Mammary epithelial cell (primary cell): ENCODE measurements at places on chromosomes 2 and 18. TPM values are rescaled to one million over a fixed set of nuclear protein-coding genes. Genes with fewer than 3 reads are reported as not detected.

Gene MC4R
- not detected for total RNA-seq

Gene HRH4
- not detected in 2 replicates for total RNA-seq

Gene ANKRD29
- total RNA-seq, result 7.5 and 12.6 TPM in 2 replicates

Gene EPB41L3
- total RNA-seq, result not detected in 2 replicates

Gene TEKT4
- total RNA-seq, result 0.26 TPM in 1 of 2 replicates, not detected in the other

Gene NCKAP5
- 9.3 TPM for total RNA-seq

Gene SIX2
- not detected in 2 replicates for total RNA-seq

Gene SP140
- not detected for total RNA-seq

DNA sequence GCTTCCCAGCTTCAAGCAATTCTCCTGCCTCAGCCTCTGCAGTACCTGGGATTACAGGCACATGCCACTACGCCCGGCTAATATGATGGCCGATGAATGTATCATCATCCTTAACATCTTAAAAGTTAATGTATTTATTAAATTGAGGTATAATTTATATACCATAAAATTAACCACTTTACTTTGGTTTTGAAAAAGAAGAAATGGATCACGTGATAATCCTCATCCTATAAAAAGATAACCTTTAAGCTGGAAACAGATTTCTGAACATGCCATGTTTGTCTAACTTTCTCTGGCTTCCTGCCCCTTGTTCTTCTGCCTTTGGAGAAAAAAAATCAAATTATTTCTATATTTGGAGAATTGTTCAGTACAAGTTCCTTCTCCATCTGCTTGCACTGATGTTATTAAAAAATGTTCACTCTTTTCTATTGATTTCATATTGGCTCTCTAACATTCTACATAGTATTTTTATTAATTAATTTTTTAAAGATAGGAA lies 57.0 kb upstream of the ACTR3 start:
- DNase-seq, result no peak

DNA sequence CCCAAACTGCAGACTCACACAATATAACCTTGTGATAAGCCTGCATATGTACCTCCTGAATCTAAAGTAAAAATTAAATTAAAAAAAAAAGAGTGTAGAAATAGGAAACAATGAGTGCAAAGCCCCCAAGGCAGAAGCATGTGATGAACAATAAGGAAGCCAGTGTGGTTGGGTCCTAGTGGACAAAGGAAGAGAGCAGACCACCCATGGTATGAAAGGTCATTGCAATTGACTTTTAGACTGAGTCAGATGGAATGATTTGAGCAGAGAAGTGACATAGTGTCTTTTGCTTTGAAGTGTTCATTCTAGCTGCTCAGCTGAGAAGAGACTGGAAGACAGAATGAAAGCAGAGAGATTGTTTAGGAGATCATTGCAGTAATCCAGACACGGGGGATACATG lies 417.1 kb downstream of the RAD51AP2 start:
- no peak for DNase-seq

DNA sequence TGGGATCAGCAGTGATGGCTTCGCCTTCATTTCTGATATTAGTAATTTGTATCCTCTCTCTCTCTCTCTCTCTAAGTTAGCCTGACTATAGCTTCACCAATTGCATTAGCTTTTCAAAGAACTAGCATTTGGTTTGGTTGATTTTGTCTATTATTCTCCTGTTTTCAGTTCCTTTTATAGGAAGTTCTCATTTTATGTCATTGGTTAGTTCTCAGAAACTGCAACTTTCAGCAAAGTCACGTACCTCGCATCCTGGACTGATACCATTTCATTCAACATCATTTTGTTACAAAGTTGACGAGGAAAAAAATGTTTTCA lies 450.8 kb downstream of the EIPR1 start:
- no peak for DNase-seq

- DNase-seq, result peak; percentile 89
These were observed 29.4 kb downstream of the KATNAL2 start for GRCh38 chr18:46946656-46947282.

- DNase-seq, result no peak
These were observed 48.5 kb downstream of the FAM168B start for GRCh38 chr2:131044757-131045150.

DNA sequence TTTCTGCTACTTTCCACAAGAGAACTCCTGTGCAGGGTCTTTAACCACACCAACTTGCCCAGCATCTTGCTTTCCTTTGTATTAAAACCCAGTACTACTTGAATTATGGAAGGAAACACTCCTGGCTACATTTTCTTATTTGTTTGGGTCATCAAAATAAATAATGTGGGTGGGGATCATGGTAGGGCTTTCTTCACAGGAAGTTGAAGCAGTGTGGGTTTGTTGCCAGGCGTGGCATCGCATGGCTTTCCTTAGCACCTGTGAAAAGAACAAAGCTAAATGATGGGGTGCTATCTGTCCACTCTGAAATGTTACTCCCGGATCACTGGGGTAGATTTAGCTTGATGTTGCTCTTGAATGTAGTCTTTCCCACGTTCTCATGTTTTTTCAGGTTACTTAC lies 18.7 kb downstream of the ARHGAP25 start:
- no peak for DNase-seq

DNA sequence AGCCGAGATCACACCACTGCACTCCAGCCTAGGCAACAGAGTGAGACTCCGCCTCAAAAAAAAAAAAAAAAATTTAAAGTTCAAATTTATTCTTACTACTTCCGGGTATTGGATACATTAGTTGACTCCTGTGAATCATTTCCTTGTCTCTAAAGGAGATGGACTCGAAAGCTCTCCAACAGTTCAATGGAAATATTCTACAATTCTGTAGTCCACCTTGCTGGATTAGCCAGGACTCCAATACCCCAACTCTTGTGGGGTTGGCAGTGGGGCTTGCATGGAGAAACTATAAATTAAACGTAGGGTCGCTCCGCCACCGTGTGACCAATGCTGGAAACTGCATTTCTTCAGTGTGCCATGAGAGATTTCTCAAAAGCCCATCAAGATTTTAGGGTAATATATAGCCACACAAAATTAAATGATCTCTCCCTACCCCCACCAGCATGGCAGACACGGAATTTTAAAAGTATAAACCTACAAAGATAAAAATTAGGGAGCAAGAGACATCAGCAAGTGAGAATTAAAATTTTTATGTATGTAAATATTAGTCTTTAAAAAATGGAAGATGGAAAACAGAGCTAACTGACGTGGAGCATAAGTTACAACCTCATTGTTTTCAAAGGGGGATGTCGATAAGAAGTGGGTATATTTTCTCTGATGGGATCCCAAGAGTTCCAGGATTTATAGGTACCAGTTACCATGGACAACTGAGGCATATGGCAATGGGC lies 27.8 kb upstream of the GAREM2 start:
- peak; percentile 39 for DNase-seq

GRCh38 chr18:63025251-63026090 lies 294.1 kb downstream of the BCL2 start:
- peak; percentile 3 for DNase-seq

DNA sequence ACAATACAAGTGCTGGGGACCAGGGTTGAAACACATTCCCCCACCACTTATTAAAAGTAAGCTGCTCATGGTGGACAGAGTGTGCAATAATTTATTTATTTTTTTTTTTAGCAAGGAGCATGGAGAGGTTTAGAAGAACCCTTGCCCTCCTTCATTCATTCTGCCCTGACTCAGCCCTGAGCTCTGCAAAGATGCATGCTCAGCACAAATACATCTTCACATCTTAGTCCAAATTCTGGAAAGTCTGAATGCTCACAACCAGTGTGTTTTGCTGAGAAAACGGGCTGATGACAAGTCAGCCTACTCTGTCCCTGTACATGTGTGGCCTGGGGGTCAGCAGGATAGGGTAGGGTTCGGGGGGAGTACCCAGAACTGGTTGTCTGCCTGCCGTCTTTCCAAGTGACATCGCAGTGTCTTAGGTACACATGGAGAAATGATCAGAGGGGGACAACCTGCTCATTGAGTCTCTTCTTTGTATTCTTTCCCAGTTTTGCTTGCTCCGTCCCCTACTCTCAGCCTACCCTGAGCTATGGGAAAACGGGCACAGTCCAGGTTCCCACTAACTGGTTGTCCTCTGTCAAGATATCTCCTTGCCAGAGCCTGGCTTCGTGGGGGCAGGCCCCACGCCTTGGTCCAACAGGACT lies 76.4 kb downstream of the ADD2 start:
- DNase-seq, result no peak

GRCh38 chr2:177403838-177404237 lies 11.3 kb downstream of the AGPS start:
- DNase-seq, result no peak

GRCh38 chr18:8133888-8134287 lies 475.3 kb upstream of the RAB12 start:
- DNase-seq, result no peak

GRCh38 chr2:44464437-44464836 lies 102.7 kb downstream of the CAMKMT start:
- no peak for DNase-seq

- no peak for DNase-seq
These were observed 65.1 kb downstream of the COA5 start for GRCh38 chr2:98543214-98543613.

DNA sequence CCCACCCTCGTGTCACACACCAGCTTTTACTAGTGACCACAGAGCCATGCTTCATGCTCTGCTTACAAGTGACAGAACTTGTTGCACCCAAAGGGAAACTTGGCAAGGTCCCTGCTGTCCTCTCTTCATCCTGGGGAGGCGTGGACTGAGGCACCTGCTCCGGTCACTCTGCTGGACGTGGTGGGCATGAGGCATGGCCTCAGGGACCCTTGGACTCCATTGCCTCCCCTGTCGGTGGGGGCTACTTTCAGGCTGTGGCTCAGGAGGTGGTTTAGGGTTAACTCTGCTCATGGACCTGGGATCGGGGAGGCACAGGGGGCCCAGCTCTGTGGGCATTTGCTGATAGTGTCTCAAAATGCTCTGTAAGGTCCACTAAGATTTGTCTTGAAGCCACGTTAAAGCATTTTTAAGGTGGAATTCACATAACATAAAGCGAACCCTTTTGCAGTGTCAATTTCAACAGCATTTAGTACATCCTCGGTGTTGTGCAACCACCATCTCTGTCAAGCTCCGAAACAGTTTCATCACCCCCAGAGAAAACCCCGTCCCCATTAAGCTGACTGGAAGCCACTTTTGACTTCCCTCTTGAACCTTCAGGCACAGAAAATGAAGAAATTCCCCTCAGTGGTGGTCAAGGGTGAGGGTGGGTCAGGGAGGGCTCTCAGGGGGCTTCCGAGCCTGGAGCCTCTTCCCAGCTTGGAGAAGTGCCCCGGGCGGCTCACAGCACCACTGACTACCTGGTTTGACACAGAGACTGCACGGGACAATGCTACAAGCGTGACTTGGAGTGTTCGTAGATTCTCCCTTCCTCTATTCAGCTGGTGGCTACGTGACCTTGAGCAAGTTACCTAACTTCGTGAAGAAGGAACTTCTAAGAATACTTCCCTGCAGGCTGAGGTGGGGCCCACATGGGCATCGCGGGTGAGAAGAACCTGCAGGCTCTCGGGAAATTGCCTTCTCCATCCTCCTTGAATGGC lies 100.0 kb upstream of the HDAC4 start:
- no peak for DNase-seq

DNA sequence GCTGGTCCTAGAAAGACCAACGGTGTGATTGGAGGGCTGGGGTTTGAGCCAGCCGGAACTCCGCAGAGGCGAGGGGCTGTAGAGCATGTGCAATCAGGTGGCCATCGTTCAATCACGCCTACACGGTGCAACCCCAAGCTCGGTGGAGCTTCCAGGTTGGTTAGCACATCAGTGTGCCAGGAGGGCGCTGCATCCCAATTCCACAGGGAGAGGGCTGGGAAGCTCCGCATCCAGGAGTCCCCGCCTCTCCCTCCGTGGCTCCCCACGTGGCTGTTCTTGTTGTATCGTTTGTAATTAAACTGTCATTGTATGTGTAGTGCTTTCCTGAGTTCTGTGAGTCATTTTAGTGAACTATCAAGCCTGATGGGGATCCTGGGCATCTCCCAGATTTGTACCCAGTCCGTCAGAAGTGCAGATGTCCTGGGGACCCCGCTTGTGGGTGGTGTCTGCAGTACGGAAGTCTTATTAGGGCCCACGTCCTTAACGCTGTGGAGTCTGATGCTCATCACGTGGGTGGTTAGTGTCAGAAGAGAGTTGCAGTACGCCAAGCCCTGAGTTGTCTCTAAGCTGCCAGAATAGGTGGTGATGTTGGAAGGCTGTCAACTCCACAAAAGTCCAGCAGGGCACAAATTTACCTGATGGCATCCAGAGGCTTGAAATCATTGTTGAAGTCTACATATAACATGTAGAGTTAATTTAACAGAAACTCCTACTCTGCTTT lies 20.6 kb upstream of the AMMECR1L start:
- no peak for DNase-seq

- peak; percentile 65 for DNase-seq
These were observed 45.3 kb downstream of the ACAA2 start for GRCh38 chr18:49768051-49768391.

GRCh38 chr2:48228345-48228684 lies 301.6 kb upstream of the STON1 start:
- DNase-seq, result no peak
